ENCODE measurements at places on chromosomes 3 and 15.

DNA sequence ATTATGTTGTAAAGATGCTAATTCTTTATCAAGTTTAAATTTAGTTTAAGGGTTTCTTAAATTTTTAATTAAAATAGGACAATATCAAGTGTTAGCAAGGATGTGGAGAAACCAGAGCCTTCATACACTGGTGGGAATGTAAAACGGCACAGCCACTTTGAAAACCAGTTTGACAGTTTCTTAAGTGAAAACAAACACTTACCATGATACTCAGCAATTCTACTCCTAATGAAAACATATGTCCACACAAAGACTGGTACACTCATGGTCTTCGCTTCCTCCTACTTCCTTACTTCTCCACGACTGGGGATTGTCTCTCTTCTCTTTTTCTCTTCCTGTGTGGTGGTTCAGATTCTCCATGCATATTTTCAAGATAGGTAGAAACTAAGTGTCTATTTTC is 9.2 kb downstream of the SKIC8 start:
- no peak for DNase-seq

DNA sequence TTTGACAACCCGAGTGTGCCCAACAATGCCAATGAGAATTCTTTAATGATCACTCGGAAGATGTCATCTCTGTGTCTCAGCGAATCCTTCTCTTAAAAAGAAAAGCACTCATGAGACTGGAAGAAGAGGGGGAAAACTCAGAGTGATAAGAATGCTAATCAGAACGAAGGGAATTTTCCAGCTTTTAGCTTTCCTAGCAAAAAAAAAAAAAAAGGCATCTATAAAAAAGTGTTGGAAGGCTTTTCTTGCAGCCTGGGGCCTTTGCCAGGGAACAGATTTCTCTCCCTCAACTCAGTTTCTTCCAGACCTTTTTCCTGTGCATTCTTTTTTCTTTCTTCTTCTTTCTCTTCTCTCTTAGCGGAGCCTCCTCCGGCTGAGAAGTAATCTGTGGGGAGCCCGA is 80.5 kb upstream of the NEO1 start:
- no peak for DNase-seq

GRCh38 chr3:147760085-147760484 is 350.9 kb downstream of the ZIC1 start:
- DNase-seq: no peak

GRCh38 chr15:47432826-47433225 is 284.5 kb upstream of the SEMA6D start:
- no peak for DNase-seq

- DNase-seq: no peak
Measured at GRCh38 chr3:62481962-62482361, 108.6 kb upstream of the FEZF2 start.

- no peak for DNase-seq
Measured at GRCh38 chr3:148992635-148993255, 1.4 kb downstream of the GYG1 start.

GRCh38 chr15:26421065-26421464 is 351.8 kb downstream of the GABRB3 start:
- no peak for DNase-seq

DNA sequence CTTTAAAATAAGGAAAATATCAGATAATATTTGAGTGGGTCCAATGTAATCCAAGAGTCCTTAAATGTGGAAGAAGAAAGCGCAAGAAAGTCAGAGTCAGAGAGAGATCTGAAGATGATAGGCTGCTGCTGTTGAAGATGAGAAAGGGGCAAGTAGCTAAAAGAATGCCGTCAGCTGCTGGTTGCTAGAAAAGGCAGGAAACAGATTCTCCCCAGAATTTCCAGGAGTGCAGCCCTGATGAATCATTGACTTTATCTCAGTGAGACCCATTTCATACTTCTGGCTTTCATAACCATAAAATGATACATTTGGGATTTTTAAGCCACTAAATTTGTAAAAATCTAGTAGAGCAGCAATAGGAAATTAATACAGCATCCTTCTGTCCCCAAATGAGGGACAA is 7.5 kb upstream of the CHMP2B start:
- no peak for DNase-seq

GRCh38 chr15:39628144-39628508 is 47.2 kb downstream of the THBS1 start:
- no peak for DNase-seq

GRCh38 chr3:3560591-3561311 is 238.5 kb upstream of the LRRN1 start:
- no peak for DNase-seq

GRCh38 chr3:16841904-16842271 is 42.9 kb upstream of the PLCL2 start:
- DNase-seq: peak; percentile 68

DNA sequence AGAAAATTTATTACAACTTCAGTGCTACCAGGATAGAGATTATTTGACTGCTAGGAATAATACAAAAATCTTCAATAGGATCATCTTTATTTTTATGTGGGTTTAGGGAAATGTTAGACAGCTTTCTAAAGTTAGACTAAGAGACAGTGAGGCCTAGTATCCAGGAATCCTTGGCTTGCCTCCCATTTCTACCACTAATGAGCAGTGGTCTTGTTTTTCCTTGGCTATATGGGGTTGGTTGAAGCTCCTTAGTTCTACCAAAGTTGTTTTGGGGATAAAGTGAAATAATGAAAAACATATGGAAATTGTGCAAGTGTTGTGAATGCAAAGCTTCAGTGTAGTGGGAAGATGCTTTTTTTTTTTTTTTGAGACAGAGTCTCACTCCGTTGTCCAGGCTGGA is 16.8 kb downstream of the AP4E1 start:
- no peak for DNase-seq

GRCh38 chr3:66303491-66303901 is 82.7 kb downstream of the SLC25A26 start:
- DNase-seq: no peak

DNA sequence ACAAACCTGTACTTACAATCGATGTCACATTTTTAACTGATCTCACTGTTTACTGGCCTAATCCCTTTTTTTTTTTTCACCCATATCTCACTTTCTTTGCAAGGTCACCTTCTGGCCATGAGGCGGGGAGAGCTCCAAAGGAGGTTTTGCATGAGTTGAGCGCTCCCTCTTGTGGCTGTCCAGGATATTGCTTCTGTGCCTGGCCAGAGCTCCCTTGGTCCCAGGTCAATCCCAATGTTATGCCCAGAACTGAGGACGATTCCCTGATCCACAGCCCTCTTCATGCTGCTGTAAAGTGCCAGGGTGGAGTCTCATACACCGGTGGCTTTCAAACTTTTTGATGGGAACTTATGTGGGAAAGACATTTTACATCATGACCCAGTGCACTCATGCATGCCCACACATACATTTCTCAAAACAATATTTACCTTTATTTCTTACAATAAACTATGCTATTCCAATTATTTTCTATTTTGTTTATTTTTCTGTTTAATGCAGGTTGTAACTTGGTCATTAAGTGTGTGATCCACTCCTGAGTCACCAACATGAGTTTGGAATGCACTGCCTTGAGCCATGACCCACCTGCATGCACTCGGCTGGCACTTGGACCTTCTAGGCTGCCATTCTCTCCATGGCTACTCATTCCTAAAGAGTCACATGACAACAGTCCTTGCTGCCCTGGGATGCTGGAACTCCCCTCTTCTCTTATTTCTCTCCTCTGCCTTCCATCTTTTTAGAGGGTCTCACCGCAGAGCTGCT is 9.6 kb upstream of the SST start:
- DNase-seq: peak; percentile 79

DNA sequence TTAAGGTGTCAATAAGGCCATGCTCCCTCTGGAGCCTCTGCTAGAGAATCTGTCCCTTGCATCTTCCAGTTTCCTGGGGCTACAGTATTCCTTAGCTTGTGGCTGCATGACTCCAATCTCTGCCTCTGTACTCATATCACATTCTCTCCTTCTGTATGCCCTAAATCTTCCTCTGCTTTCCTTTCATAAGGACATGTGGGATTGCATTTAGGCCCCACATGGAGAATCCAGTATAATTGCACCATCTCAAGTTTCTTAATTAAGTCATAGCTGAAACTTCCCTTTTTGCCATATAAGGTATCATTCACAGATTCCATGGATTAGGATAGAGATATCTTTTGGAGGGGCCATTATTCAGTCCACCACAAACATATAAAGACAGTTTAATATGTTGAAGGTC is 409.8 kb upstream of the TMCO5A start:
- no peak for DNase-seq

GRCh38 chr3:48747706-48748105 is 30.7 kb upstream of the IP6K2 start:
- no peak for DNase-seq

- no peak for DNase-seq
Measured at GRCh38 chr3:178443634-178444033, 92.6 kb upstream of the KCNMB2 start.

DNA sequence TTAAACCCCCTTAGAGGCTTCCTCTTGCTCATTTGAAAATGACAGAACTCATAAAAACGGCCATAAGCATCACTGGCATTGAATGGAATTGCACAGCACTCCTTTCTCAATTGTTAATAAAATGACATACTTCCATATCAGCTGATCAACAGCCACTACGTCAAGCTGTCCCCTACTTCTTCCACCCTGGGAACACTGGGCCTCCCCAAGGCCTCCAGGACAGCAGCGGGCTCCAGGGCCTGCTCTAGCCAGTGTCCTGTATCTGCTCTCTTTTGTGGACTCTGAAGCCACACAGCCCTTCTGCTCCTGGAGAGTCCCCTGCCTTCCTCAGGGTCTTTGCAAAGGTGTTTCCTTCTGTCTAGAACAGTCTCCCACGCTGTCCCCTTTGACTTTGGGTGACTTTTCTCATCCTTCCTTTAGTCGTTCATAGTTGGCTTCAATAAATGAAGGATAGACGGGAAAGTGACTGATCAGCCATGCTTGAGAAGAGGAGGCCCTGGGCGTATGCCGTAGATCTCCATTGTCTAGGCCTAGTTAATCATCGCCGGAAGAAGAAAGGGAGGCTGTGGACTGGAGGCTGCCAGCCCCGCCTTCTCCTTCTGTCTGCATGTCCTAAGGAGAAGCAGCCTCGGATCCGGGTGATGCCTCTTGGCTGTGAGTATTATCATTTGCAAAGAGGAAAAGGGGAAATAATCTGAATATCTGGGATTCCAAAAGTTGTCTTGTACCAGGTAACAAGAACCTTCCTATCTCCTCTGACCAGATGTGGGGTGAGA is 4.7 kb upstream of the THSD4 start:
- DNase-seq: no peak

GRCh38 chr3:79427081-79427480 is 340.7 kb downstream of the ROBO1 start:
- DNase-seq: no peak

GRCh38 chr3:157122116-157122515 is 37.8 kb downstream of the CCNL1 start:
- DNase-seq: no peak

DNA sequence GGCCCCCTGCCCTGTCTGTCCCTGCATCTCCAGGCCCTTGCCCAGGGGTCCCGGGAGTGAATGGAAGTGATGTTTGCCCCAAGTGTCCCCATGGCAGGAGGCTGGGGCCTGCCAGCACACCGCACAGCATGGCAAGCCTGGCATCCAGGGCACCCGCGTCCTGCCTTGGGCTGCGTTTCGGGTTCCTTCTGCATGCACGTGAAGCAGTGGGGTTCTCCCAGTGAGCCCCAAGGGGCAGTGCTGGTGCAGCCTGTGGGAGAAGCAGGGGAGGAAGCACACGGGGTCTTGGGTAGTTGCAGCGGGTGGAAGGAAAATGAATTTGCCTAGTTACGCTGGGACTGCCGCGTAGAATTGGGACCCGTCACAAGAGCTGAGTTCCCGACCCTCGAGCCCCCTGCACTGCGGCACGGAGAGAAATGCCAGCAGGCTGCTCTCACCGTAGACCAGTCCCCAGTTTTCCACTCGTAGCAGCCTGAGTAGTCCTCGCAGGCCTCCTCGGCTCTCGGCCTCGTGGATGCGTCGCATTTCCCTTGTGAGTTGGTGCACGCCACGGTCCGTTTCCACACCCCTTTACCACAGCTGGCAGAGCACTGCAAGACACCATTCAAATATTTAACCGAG is 259.5 kb upstream of the LYSMD4 start:
- DNase-seq: peak; percentile 48

DNA sequence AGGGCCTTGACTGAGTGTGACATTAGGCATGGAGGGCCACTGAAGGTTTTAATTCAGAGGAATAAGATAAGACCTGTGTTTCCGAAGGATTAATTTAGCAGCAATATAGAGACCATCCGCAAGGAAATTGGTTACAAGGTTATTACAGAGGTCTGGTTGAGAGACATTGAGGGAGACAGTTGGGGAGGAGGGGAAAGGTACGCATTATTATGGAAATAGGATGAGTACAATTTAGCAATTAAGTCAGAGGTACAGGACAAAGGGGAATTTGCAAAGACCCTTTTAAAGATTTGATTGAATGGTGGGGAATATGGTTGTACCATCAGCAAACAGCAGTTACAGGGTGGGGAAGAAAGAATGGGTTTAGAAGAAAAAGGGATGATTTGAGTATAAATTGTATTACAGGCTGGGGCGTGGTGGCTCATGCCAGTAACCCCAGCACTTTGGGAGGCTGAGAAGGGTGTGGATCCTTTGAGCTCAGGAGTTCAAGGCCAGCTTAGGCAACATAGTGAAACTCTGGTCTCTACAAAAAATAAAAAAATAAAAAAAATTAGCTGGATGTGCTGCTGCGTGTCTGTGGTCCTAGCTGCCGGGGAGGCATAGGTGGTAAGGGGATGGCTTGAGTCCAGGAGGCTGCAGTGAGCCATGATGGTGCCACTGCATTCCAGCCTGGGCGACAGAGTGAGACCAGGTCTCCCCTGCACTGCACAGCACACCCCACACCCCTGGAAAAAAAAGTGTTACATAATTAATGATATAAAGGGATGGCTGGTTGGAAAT is 11.3 kb downstream of the ARL8B start:
- no peak for DNase-seq

DNA sequence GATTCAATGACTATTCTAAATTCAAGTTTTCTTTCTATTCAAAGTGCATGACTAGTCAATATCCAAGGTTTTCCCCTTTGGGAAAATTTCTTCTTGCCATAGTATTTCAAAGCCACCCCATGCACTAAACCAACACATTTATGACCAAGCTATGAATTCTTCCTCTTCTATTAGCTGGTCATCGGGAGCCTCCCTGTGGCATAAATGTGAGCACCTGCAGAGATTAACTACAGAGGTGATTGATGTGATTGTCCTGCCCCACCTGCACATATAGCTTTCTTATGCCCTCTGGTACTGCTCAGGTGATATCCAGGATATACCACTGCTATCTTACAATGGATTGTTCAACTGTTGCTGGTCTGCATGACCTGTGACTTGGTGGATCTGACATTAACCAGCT is 694.9 kb downstream of the ZBBX start:
- no peak for DNase-seq

GRCh38 chr15:81024265-81024872 is 23.6 kb downstream of the TLNRD1 start:
- peak; percentile 52 for DNase-seq

DNA sequence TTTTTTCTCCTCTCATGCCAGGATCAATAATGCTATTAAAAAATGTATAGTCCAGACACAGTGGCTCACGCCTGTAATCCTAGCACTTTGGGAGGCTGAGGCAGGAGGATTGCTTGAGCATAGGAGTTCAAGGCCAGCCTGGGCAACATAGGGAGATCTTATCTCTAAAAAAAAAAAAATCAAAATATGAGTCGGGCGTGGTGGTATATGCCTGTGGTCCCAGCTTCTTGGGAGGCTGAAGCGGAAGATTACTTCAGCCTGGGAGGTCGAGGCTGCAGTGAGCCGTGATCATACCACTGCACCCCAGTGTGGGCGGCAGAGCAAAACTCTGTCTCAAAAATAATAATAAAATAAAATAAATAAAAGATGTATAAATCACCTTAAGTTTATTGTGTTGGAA is 75.4 kb downstream of the WWTR1 start:
- no peak for DNase-seq

- DNase-seq: no peak
Measured at GRCh38 chr3:131973731-131974130, 61.1 kb downstream of the CPNE4 start.

- DNase-seq: no peak
Measured at GRCh38 chr3:179286331-179286730, 35.4 kb upstream of the KCNMB3 start.

Data from aorta (tissue), 5 donors.